ENCODE measurements at places on chromosomes 1 and 21.

GRCh38 chr1:23791516-23792047, 637 bp downstream of the LYPLA2 start:
- peak overlapping the region; percentile 99 for H3K4me3 ChIP-seq
- peaks cover 11% of the 10 kb centered on the region for H3K36me3 ChIP-seq
- H3K4me1 ChIP-seq, result peaks cover 6% of the 10 kb centered on the region

DNA sequence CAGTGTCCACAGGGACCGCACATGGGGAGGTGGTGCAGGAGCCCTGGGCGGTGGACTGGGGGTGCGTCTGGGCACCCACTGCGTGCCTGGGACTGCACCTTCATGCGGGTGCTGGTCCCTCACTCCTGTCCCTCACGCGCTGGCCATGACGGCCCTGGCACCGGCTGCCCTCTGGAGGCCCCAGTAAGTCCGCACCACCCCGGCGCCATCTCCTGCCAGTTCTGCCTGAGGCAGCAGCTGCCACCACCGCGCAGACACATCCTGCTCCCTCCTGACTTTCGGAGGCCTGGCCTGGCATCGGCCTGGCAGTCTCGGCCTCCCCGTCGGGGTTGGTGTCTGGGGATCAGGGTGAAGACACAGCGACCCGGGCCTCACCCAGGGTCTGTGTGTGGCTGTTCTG, 64.8 kb downstream of the MORN1 start:
- peaks cover 13% of the 10 kb centered on the region for H3K4me1 ChIP-seq
- no peak overlapping the region for H3K27ac ChIP-seq
- H3K27me3 ChIP-seq, result peaks cover 20% of the 10 kb centered on the region
- H3K36me3 ChIP-seq, result no peaks in the 10 kb centered on the region

DNA sequence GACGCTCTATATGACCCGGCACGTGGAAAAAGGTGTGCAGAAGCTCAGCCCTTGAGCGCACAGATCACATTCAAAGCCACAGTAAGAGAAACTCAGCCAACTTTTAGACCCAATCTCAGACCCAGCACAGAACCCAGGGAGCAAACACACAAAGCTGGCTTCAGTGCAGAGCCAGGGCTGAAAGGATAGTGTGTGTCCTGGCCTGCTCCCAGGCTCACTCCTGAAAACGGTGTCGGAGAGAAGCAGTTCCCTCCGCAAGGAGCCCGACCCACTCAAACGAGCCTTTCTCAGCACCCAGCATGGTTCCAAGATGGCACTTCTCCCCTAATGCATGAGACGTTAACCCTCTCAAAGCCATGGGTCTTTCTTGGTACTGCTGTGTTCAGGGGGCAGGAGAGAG, 39.6 kb downstream of the CASZ1 start:
- H3K4me3 ChIP-seq, result no peak overlapping the region
- DNase-seq, result no peak
- no peaks in the 10 kb centered on the region for H3K36me3 ChIP-seq
- peaks cover 4% of the 10 kb centered on the region for H3K27me3 ChIP-seq
- no peak overlapping the region for H3K27ac ChIP-seq

GRCh38 chr1:226722240-226722900, 16.7 kb downstream of the ITPKB start:
- peaks cover 9% of the 10 kb centered on the region for H3K36me3 ChIP-seq
- H3K27ac ChIP-seq, result peak overlapping the region; percentile 21
- H3K4me3 ChIP-seq, result peak overlapping the region; percentile 54
- DNase-seq, result no peak
- peaks cover 47% of the 10 kb centered on the region for H3K4me1 ChIP-seq

GRCh38 chr21:29849735-29850176, 90.0 kb downstream of the GRIK1 start:
- no peaks in the 10 kb centered on the region for H3K27me3 ChIP-seq
- DNase-seq, result no peak
- H3K4me3 ChIP-seq, result no peak overlapping the region
- H3K27ac ChIP-seq, result no peak overlapping the region
- H3K36me3 ChIP-seq, result no peaks in the 10 kb centered on the region

DNA sequence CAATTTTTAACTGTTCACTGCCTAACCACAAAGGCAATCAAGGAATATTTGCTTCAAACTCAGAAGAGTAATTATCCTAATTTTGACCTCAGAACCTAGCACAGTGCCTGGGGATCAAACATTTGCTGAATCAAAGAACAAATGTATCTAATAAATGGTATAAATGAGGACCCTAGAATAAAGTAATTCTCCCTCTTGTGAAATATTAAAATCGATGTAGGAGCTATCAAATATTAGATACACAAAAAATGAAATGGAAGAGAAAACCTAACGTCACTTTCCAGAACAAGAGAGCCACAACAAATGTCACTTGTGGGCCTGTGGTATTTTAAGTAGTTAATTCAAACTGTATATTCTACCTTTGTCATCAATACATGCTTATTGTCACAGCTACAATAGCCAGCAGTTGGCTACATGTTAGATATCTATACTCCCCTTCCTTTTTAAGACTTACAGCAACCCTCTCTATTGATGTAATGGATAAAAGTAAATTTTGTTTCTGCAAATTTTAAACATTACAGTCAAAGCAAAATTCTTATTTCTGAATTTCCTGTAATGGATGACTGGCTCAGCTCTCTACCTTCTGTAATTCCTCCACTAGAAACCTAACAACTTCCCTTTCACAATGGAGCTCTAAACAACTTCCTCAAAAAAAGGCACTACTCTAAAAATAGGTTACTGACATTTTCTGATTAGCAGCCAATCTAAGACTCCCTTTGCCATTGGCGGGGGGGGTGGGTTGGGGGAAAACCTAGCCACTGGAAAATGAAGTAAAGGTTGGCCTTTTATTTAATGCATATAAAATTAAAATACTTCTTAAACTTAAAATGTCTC, 37.6 kb downstream of the PUM1 start:
- H3K36me3 ChIP-seq, result peaks cover 28% of the 10 kb centered on the region
- no peak for DNase-seq
- H3K27ac ChIP-seq, result peak overlapping the region; percentile 48
- peaks cover 33% of the 10 kb centered on the region for H3K4me1 ChIP-seq
- no peak overlapping the region for H3K4me3 ChIP-seq

DNA sequence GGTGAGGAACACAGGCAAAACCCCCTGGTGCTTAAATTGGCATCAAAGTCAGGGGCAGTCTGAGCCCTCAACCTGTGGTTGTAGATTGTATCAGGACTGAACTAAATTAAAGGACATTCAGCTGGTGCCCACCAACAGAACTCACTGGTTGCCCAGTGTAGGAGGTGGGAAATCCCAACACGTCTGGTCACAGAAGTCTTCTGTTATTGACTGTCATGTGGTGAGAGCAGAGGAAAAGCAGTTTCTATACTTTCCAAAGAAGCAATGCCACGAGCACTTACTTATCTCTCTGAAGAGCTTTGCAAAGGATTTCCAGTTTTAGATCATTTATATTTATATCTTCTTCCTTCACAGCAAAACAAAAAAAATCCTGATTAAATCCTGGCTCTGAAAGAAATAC, 15.0 kb upstream of the ACTA1 start:
- H3K36me3 ChIP-seq, result peaks cover 14% of the 10 kb centered on the region
- H3K27ac ChIP-seq, result no peak overlapping the region
- DNase-seq, result no peak
- H3K4me1 ChIP-seq, result no peaks in the 10 kb centered on the region

DNA sequence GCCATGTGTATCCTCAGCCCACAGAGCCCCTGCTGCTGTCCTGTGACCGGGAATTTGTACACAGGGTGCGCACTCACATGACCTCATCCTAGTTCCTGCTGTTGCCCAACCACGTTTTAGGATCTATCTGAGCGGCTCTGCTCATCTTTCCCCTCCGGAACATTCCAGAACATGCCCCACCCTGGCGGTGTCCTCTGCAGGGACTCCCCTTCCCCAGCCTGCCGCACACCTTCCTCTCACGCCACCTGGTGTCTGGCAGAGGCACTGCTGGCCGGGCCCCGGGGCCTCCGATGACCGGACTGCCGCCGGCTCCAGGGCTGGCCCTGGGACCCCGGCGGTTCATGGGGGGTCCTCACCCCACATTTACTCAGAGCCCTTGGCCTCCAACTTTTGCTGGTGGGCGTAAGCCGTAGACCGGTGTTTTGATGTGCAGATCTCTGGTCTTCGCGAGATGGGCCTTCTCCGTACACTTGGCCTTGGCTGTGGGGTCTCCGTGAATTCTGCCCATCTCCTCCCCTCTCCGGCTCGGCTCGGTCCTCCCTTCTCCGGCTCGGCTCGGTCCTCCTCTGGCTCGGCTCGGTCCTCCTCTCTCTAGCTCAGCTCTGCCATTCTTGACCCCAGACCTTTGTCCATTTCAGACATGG, 29.5 kb downstream of the ARHGEF16 start:
- peak overlapping the region; percentile 48 for H3K27ac ChIP-seq
- H3K27me3 ChIP-seq, result no peaks in the 10 kb centered on the region
- H3K4me3 ChIP-seq, result no peak overlapping the region
- no peak for DNase-seq
- H3K4me1 ChIP-seq, result no peaks in the 10 kb centered on the region

GRCh38 chr1:212315907-212316306, 30.7 kb downstream of the PPP2R5A start:
- DNase-seq, result no peak
- peaks cover 4% of the 10 kb centered on the region for H3K4me1 ChIP-seq
- H3K36me3 ChIP-seq, result peaks cover 4% of the 10 kb centered on the region
- no peaks in the 10 kb centered on the region for H3K27me3 ChIP-seq

- no peak overlapping the region for H3K27ac ChIP-seq
- H3K27me3 ChIP-seq, result peaks cover 54% of the 10 kb centered on the region
- H3K36me3 ChIP-seq, result no peaks in the 10 kb centered on the region
- no peak for DNase-seq
- H3K4me1 ChIP-seq, result no peaks in the 10 kb centered on the region
- H3K4me3 ChIP-seq, result no peak overlapping the region
Observed at GRCh38 chr1:18233176-18233864, 125.7 kb downstream of the IGSF21 start.

GRCh38 chr1:237894131-237894530, 3.4 kb upstream of the ZP4 start:
- peaks cover 4% of the 10 kb centered on the region for H3K27me3 ChIP-seq
- DNase-seq, result no peak
- H3K4me1 ChIP-seq, result no peaks in the 10 kb centered on the region
- no peaks in the 10 kb centered on the region for H3K36me3 ChIP-seq

- DNase-seq, result no peak
- no peak overlapping the region for H3K4me3 ChIP-seq
- H3K27me3 ChIP-seq, result no peaks in the 10 kb centered on the region
- no peaks in the 10 kb centered on the region for H3K4me1 ChIP-seq
Observed at GRCh38 chr1:171595324-171595723, 26.7 kb upstream of the MYOCOS start.

Data from type B pancreatic cell (in vitro differentiated cells).